ENCODE measurements at places on chromosomes 6 and 20.

DNA sequence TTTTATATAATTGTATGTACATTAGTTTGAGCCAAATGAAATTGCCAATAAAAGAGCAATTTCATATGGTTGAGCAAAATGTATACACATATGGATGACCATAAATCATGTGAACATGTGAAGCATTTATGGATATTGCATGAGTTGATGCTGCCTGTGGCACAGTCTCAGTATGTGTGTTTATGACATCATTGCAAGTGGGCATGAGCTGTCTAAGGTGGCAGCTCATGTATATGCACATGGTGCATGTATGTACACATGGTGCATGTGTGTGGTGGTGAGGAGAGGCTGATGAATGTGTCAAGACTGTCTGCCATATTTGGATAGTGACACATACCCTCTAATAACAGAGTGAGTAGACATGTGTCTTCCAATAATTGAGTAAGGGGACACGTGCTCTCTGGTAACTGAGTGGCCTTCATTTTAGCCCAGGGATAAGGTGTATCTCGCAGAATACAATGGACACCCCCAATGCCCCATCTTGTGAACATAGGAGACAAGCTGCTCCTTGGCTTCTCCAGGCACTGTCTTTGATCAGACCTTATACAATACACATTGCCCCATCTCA, 208.8 kb downstream of the DHX35 start:
- DNase-seq, result no peak

- DNase-seq, result no peak
These were observed 85.4 kb downstream of the CBFA2T2 start for GRCh38 chr20:33575282-33575681.

GRCh38 chr6:16741112-16742016, 19.9 kb downstream of the ATXN1 start:
- no peak for DNase-seq

DNA sequence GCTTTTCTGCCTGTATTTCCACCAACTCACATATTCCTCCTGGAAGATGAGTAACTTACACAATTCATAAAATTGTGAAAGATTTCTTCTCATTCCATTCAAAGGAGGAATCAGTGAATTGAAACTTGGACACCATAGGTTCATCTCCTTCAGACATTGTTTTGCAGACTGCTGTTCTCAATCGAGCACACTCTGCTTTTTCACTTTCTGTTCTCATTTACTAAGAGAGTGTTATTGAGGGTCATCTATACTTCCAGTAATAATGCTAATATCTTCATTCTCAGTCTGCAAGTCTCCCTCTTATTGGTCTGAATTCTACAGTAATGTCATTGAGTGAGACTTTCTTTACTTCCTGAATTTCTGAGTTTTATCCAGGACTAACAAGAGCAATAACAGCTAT, 67.5 kb upstream of the FUT9 start:
- no peak for DNase-seq

DNA sequence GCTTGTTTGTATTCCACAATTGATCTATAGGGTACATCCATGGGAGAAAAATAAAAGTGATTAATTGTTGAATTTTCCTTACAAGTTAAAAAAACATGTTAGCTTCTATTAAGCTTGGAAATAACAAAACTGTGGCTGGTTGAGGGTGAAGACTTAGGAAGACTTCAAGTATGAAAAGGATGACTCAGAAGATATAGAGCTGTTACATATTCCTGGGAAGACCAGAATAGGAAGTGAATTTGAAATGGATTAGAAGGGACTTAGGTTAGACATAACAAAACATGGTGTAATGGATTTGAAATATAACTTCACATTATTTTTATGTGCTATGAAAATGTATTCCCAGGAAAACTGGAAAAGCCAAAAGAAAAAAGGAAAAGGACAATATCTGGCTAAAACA, 732.2 kb downstream of the HDGFL1 start:
- DNase-seq, result no peak

GRCh38 chr6:110880651-110881050, 6.1 kb downstream of the AMD1 start:
- no peak for DNase-seq

- no peak for DNase-seq
These were observed 28.0 kb upstream of the ZNF217 start for GRCh38 chr20:53621482-53622246.
